Globus pallidus (tissue), 1 donor: ENCODE measurements at places on chromosomes 3 and 15.

DNA sequence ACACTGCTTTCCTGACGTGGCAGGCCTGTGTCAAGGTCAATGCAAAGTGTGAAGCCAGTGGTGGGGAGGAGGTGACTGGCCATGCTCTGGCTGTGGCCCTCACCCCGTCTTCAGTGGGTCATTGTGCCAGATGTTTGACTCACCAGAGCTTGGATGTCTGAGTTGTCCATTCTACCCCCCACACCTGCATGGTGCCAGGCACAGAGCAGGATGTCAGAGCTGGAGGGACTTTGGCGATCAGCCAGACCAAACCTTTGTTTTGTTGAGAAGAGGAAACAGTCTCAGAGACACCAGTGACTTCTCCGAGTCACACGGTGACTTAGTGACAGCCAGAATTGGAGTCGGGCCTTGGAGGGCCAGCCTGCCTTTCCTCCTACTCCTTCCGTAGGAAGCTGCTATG is 49.5 kb downstream of the SMAD6 start:
- no peak for DNase-seq

DNA sequence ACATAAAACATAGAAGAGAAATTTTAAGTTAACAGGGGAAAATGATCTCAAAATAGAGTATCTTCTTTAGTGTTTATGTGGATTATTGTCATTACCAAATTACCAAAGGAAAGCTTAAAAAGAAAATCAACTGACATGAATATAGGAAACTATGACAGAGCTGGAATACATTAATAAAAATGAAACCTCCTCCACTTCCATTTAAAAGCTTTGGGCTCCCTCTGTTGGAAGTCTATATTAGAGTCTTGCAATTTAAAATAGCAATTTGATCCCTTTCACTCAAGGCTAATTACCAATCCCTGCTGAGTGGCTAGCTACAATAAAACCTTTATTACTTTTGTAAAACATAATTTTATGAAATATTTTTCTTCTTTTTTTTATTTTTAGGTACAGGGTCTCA is 61.4 kb upstream of the IMPG2 start:
- DNase-seq: peak; percentile 24

DNA sequence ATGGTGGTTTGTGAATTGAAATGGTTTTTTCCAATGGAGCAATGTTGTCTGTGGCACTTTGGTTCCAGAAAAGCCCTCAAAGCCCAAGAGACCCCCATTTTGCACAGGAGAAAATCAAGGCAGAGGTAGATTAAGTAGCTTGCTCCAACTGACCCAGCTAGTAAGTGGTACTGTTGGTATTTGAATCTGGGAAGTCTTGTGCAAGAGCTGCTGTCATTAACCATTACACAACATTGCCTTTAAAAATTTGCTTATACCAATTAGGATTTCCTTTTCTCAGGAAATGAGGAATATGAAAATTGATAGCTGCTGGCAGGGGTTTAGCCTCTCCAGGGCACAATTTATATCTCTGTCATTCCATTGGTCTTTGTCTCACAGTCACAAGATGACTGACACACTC is 102.4 kb upstream of the UBE3A start:
- DNase-seq: no peak

GRCh38 chr3:36512555-36512954 is 132.3 kb downstream of the STAC start:
- DNase-seq: no peak

DNA sequence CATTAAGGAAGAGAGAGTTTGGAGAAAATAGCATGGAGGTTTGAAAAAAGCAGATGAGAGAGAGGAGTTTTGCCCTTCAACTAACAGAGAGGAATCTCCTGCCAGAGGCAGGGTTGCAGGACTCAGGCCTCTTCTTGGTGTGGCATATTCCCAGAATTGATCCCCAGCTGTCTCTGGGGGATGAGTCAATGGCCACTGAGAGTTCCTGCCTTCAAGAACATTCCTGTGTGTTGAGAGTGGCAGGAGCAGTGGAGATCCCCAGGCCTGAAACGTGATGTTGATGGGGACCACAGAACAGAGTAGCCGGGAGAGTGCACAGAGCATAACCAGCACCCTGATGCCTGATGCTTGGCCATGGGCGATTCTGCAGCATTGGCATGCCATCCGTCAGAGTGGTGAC is 348.4 kb upstream of the THBS1 start:
- no peak for DNase-seq

DNA sequence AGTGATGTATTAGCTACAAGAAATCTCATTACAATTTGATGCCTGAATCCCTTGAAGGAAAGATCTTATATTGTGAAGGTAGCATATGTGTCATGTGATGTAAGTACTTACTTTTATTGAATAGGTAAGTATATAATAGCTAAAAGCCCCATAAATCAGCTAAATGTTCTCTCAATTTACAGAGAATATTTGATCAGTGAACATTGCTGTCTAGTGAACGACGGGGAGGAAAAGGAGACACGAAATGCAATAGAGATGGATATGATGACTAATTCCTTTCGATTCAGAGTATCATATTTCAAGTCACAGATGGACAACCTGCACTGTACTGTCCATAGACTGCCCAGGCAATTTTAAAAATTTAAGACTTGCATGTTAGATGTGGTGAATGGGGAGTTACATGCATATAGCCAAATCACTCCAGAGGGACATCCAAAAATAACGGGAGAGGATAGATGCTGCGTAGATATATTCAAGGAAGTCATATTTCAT is 462.1 kb upstream of the CDIN1 start:
- no peak for DNase-seq

- no peak for DNase-seq
These were observed 38.8 kb downstream of the EOGT start for GRCh38 chr3:68974711-68975110.

DNA sequence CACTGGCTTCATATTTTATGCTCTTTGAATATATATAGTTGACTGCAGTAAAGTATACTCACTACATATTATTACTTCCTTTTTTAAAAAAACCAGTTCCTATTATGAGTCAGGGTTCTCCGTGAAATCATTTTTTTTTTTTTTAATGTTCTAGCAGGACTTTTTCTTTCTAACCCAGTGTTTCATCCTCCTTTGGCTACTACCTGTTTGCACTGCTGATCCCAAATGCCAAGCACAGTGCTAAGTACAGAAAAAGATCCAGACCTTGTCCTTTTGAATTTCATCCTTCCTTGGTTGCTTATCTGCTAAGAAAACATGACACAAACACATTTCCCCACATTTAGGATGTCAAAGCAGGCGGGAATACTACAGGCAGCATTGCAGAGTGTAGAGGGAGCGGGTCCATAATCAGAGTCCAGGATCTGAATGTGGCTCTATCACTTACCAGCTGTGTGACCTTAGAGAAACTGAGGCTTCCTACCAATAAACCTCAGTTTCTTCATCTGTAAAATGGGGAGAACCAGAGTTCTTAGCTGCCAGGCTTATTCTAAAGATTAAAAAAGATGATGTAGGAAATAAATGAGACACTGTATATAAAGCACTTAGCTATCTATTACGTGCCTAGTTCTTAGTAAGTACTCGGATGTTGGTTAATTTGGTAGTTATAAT is 37.2 kb upstream of the ANPEP start:
- no peak for DNase-seq

GRCh38 chr15:69313432-69314000 is 14.8 kb downstream of the PAQR5 start:
- DNase-seq: no peak

GRCh38 chr15:57281321-57281720 is 95.0 kb upstream of the CGNL1 start:
- no peak for DNase-seq

- DNase-seq: no peak
These were observed 22.4 kb downstream of the LIPC start for GRCh38 chr15:58453931-58454793.

DNA sequence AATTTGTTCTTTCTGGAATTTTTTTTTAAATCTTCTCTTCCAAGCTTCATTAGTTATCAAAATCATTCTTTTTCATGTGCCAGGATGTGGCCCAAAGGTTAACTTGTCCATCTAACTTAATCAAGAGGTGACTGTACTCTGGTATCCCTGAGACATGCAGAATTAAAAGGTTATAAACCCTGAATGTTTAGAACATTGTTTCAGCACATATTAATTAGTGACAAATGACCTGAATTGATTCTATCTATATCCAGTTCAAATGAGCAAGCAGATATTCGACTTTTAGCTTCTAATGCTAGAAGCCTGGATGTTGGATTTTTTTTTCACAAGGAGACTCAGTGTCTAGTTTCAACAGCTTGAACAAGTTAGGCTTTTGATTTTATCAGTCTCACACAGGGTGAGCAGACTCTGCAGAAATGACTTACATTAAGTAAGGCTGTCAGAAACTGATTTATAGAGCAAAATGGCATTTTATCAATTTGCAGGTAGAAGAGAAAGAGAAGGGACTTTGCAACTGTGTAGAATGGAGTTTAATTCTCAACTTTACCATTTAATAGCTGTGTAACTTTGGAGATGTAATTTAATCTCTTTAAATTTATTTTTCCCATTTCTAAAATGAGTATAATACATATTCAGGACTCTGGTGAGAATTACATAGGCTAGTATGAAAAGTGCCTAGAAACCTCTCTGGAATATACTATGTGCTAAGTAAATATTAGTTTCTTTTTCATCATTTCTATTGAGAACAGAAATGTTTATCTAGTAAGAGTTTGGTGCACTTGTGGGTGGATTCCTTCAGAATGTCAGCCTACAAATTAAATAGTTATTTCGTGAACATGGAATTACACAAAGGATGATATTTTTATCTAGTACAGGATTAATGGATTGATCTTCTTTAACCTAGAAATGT is 100.0 kb downstream of the ALCAM start:
- DNase-seq: peak; percentile 56

- no peak for DNase-seq
These were observed 185.4 kb downstream of the SUCNR1 start for GRCh38 chr3:152058856-152059255.

GRCh38 chr3:14208977-14209394 is 30.4 kb downstream of the LSM3 start:
- DNase-seq: no peak

GRCh38 chr15:98071786-98072185 is 111.3 kb downstream of the ARRDC4 start:
- DNase-seq: no peak

DNA sequence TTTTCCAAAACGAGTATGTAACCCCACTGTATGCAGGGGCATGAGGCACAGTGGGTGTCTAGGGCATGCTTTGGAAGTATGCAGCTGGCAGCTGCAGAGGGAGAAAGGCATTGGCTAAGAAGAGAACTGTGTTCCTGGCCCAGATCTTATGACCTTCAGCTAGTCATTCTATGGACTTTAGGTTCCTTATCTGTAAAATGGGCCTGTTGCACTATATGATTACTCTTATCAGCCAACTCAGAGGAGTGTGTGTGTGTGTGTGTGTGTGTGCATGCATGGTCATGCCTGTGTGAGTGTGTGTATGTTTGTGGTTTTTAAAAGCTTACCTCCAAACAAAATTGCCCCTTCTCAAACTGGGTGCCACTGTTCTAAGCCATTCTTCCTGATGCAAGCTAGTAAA is 27.4 kb upstream of the CHST2 start:
- DNase-seq: no peak

GRCh38 chr3:55620351-55621025 is 133.4 kb upstream of the WNT5A start:
- DNase-seq: peak; percentile 15

DNA sequence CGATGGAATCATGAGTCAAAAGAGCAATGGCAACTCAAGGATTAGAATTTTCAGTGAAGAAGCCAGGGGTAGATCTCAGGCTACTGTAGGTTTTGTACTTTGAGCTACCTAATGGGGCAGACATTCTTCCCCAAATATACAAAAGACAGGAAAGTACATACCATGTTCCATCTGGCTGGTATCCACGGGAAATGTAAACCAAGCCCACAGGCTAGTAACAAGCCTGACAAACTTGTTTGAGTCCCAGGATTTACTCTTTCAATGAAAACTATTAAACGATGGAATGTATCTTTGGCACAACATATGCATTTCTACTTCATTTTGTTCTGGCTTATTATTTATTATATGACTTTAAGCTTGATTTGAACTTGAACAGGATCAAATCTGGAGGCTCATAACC is 44.2 kb upstream of the GOLIM4 start:
- DNase-seq: no peak

DNA sequence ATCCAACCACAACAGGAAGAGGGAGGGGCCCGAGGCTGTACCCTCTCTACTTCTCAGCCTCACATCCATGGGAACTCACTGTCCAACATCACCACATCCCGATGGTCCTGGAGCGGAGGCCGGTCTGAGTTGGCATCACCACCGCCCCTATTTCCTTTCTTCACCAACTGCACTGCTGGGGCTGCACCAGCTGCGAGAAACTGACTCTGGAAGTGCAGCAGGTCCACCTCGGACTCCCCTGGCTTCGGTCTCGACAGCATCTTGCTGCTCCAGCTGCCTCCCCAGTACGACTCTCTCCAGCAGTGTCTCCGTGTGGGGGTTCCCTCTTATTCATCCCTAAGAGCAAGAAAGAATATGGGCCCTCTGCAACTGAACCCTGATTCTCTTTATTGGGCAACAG is 7.2 kb downstream of the RPAP1 start:
- no peak for DNase-seq

GRCh38 chr15:99427668-99428361 is 138.0 kb upstream of the MEF2A start:
- no peak for DNase-seq

DNA sequence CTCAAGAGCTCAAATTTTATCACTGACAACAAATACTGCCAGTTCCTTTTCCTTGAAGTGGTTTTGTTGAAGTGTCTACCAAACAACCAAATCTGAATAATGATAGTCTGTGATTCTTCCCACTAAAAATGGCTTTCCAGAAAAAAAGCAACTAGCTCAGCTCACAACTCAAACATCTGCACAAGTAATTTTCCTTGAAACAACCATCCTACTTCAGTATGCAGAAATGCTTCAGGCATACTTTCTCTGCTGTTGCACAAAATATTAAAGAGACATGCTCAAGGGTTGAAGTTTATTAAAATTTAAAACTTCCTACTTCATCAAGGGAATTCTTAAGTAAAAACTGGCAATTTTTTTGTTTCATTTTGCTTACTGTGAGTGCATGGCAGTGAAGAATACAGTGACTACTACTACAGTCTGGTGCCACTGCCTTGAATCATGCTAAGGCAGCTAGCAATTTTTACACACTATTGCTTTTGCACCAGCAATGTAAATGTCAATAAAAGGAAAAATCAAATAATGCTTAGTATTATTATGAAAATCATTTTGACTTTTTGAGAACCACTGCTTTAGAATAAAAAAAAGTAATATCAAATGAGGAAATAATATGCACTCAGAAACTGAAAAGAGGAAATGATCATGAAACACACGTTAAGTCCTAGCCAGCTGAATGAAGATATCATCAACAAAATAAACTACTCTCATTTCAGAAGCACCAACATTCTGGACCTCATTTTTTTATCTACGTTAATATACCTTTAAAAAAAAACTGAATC is 33.6 kb downstream of the VPS13C start:
- DNase-seq: no peak

DNA sequence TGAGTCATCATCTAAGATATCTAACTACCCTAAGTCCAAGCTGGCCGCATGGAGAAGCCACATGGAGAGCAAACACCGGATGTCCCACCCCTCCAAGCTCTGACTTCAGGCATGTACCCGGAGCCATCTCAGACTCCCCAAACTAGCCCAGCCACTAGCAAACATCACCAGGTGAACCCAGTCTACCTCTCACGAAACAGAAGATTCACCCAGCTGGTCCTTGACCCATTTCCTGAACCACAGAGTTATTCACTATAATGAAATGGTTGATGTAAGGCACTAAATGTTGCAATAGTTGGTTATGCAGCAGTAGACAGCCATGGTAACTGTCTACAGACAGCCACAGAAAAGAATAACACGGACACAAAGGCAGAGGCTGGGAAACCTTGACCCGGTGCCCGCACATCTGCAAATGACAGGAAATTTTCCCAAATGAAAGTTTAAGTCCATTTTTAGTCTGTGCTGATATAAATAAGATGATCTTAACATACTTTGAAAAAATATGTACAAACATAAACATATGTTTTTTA is 265.5 kb upstream of the ATP10A start:
- no peak for DNase-seq
